ENCODE measurements at places on chromosomes 12 and 14. TPM values are rescaled to one million over a fixed set of nuclear protein-coding genes. Genes with fewer than 3 reads are reported as not detected.

KLRC1 gene
- total RNA-seq, result not detected

SERPINA1 gene
- 304 TPM for total RNA-seq

TULP3 gene
- total RNA-seq, result 9.8 TPM

SEL1L gene
- 13.3 TPM for total RNA-seq

UNC119B gene
- 16.7 TPM for total RNA-seq

C12orf57 gene
- 102 TPM for total RNA-seq

SERPINA5 gene
- 4.9 TPM for total RNA-seq

TAS2R42 gene
- total RNA-seq, result not detected

TNFAIP2 gene
- 145 TPM for total RNA-seq

TSPAN19 gene
- total RNA-seq, result not detected

A2ML1 gene
- not detected for total RNA-seq

POTEG gene
- total RNA-seq, result not detected

Data from HT-29 (cell line).